ENCODE measurements at places on chromosomes 6 and 20.
A peak's percentile ranks its signal among the peaks of the same experiment; 100 is the strongest.

- no peak for DNase-seq
Measured at GRCh38 chr6:157148391-157149323, 174.7 kb downstream of the TMEM242 start.

- DNase-seq: no peak
Measured at GRCh38 chr6:116156405-116157326, 30.7 kb upstream of the COL10A1 start.

- DNase-seq: no peak
Measured at GRCh38 chr6:151388997-151389617, 2.3 kb downstream of the ZBTB2 start.

GRCh38 chr20:63007360-63007645 is 539 bp upstream of the BHLHE23 start:
- DNase-seq: no peak

DNA sequence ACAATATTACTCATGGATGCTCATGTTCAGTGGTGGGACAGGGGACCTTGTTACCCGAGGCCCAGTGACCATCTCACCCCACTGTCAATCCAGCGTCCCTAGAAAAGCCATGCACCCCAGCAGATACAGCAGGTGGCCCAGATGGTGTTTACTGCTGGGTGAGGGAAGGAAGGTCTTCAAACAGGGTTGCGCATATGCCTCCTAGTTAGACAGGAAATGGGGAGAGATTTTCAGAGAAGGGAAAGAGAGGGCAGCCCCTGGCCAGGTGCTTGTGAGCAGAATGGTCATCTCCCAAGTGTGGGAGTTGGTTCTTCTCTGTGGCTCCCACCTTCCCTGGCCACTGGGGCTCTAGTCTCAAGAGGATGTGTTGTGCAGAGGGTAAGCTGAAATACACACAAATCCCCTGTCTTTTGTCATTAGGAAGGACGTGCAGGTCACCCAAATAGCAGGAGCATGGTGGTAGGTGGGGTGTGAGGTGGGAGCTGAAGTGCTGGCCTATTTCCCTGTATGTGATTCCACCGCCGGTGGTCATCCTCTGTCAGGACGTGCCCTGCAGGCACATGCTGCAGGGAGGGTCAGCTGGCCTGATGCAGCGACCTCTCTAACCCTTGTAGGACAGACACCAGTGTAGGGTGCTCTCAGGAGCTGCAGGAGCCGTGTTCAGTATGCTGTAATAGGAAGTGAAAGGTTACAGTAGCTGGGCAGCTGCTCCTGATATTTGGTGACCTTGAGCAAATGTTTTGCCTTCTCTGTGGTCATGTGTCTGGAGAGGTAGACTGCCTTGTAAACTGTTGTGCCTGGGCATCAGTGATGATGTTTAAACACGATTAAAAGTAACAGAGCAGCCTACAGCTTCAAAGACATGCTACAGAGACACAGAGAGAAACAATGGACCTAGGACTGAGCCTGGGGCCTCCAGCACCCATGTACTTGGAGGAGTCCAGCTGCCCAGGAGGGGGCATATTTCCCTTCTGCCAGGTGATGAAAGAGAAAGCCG is 3.2 kb upstream of the CST3 start:
- DNase-seq: no peak

DNA sequence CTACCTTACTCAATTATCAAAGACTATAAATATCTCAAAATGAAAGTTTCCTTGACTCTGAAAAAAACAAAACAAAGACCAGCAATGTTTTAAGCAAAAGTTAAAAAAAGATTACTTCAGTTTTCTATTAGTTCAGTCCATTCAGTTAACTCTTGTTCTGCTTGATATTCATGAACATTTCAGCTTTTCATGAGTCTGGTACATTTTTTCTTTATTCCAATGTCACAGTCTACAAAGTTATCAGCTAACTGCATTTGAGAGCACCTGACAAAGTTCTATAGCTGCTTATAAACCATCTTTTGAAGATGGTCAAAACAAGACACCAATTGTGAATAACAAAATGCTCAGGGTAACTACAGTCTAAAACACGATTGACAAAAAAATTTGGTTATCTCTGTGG is 156.1 kb upstream of the NOX3 start:
- no peak for DNase-seq

GRCh38 chr6:128519132-128519930 is 1.1 kb downstream of the PTPRK start:
- peak; percentile 31 for DNase-seq

GRCh38 chr6:46011188-46012085 is 4.2 kb downstream of the CLIC5 start:
- no peak for DNase-seq

DNA sequence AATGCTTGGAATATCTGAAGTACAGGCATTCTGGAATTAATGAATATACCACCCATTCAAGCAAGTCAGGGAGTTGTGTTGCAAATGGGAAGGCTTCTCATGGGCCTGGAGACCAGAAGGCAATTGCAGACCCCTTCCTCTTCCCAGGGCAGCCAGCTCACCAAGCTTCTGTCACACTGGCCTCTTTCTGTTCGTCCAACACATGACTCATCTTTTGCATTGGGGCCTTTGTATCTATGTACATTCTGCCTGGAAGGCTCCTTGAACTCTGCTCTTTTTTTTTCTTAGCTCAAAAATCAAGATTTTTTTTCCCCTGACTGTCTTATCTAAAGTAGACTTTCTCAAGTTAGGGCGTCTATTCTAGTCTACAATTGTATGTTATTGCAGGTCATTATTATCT is 132.9 kb upstream of the MYLIP start:
- no peak for DNase-seq

- DNase-seq: no peak
Measured at GRCh38 chr6:139841794-139842215, 467.4 kb upstream of the CITED2 start.

- DNase-seq: no peak
Measured at GRCh38 chr20:44056010-44056698, 130.8 kb downstream of the JPH2 start.

- DNase-seq: no peak
Measured at GRCh38 chr6:39114388-39114703, 640 bp downstream of the SAYSD1 start.

- DNase-seq: no peak
Measured at GRCh38 chr6:10719964-10720264, 3.0 kb upstream of the TMEM14C start.

DNA sequence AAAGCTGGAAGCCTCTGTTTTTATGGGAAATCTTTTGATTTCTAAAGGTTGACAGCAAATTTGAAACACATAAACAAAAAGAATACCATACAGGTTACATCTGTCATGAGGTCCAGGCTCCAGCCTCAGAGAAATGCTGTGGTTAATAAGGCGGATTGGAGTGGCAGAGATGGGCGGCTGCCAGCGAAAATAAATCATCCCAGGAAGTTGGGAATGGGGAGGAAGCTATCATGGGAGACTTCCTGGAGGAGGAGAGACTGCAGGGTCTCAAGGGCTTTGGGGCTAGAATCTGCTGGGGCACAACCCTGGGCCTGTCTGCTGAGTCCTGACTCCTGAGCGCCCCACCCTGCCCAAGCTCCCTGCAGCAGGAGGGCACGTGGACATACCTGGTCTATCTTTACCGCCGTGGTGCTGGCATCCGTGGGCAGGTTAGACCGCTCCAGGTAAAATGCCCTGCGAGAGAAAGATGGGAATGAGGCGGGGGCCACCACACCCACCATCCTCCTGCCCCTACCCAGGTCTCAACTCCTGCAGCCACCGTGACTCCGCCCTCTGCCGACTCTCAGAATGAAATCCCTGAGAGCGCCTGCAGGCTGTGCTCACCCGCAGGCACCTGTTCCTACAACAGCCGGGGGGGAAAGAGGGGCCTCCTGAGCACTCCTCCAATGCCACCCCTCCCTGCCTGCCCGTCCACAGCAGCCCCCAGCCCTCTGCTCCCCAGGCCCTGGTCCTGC is 197.3 kb downstream of the PREX1 start:
- DNase-seq: no peak

GRCh38 chr20:8571611-8572010 is 439.5 kb downstream of the PLCB1 start:
- DNase-seq: no peak

- DNase-seq: no peak
Measured at GRCh38 chr6:35370785-35371493, 28.6 kb downstream of the PPARD start.

GRCh38 chr6:168026925-168027324 is 29.5 kb downstream of the KIF25 start:
- no peak for DNase-seq

DNA sequence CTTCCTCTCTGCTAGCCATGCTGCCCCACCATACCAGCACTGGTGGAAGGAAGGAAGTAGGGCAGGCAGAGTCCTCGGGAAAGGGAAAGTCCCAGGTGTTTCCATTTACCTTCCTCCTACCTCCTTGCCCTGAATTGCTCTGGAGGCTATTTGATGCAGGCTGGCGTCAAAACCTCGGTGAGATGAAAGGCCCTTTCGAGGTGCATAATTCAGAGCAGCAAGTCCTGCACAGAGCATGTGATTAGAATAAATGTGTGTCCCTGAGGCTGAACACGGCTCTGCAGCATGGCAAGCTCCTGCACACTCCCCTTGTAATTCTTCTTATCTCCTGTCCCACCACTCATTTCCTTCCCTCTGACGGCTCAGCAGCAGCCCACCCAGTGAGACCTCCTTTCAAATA is 98.7 kb upstream of the LRFN2 start:
- DNase-seq: no peak

DNA sequence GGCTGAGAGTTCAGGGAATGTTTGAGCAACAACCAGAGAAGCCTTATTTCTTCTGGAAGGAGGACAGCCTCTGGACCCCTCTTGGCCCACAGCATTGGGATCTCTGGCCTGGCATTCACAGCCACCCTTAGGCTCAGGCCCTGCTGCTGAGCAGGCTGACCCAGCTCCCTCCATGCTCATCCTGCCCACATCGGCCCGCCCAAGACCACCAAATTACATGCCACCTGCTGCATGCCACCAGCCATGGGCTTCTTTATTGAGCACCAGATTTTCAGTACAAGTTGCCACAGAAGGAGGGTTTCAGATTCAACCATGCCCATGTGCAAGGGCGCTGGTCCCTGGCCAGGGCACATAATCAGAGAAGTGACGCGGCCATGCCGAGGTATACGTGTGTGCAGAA is 32.2 kb downstream of the ADA start:
- no peak for DNase-seq

DNA sequence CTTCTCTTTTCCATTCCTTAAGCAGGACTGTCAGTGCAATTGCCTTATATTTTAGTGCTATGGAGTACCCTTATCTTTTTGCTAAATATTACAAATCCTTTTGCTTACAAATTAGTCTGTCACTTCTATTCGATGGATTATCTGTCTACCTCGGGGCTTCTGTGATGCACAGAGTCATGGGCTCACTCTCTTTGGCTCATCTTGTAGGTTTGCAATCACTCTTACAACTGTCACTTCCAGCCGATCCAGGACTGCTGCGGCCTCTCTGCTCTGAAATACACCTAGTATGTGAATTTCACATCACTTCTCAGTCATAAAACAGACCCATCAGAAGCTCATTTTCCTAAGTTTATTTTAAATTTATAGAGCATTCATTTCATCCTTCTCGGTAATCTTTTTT is 293.2 kb upstream of the QKI start:
- DNase-seq: no peak

DNA sequence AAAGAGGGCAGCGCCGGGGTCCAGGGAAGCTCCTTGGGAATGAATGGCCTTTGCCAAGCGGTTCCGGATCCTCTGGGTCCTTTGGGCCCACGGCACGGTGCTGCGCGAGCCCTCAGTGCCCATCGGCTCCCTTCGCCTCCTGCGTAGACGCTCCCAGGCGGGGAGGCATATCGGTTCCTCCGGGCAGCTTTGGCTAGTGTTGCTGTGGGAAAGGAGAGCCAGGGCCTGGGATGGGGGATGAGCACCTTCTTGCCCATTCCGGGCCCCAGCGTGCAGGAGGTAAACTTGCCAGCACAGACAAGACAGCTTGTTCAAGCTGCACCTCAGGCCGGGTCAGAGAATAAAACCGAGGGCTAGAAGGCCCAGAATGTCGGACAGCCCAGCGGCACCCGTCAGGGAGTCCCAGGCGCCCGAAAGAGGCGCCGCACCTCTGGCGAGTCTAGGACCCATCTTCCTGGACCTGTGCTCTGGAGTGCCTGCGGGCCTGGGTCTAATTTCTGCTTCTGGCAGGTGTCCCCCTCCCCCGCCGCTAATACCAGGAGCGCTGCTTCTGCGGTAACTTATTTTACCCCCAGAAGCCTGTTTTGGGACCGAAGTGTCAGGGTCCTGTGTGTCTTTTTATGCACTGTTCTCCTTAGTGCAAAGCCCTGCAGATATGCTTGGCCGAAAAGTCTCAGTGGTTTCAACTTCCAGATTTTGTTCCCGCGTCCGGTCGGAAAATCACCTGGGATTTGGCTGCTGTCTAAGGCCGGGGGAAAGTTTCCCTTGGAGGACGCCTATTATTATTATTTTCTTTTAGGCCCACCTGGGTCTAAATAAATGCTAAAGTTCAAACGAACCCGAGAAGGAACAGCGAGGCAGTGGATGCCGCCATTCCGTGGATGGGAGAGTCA is 1.7 kb upstream of the TFAP2C start:
- no peak for DNase-seq

GRCh38 chr20:48170625-48171024 is 385.3 kb upstream of the SULF2 start:
- no peak for DNase-seq

DNA sequence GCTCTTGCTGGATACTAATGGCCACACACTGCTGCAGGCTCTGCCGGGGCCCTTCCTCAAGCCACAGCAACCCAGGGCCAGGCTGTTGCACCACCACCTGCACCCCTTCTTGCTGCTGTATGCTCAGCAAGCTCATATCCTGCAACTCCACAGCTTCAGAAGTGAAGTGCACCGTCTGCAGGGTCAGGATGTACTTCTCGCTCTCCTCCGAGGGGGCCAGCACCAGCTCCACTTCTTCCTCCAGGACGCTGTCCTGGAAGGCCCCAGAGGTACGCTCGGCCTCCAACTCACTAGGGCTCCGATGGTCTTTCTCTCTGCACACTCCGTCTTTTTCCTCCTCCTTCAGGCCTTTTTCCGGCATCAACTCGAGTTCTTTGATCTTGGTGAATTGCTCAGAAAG is 1.2 kb downstream of the CTCFL start:
- no peak for DNase-seq

DNA sequence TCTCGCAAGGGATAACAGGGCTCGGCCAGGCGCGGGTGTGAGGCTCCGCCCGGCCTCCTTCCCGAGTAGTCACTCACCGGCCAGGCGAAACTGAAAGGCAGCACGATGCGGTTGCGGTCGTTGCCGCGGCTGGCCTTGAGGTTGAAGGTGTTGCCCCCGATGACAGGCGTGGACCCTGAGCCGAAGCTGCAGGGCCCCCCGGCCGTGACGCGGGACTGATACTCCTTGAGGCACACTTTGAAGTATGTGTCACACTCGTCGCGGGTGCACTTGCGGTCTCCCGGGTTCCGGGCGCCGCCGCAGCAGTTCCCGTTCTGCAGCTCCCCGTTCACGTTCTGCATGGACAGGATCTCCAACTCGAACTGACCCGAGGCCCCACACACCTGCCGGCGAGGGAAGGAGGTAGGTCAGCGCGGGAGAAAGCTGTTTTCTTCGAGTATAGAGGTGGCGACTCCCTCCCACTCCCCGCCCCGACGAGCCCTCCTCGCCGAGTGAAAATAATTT is 1.1 kb downstream of the JAG1 start:
- DNase-seq: peak; percentile 50

GRCh38 chr6:54440549-54440948 is 132.3 kb downstream of the TINAG start:
- no peak for DNase-seq

Data from NCI-H510A (cell line).